ENCODE measurements at places on chromosomes 3 and 15.
A peak's percentile ranks its signal among the peaks of the same experiment; 100 is the strongest.

DNA sequence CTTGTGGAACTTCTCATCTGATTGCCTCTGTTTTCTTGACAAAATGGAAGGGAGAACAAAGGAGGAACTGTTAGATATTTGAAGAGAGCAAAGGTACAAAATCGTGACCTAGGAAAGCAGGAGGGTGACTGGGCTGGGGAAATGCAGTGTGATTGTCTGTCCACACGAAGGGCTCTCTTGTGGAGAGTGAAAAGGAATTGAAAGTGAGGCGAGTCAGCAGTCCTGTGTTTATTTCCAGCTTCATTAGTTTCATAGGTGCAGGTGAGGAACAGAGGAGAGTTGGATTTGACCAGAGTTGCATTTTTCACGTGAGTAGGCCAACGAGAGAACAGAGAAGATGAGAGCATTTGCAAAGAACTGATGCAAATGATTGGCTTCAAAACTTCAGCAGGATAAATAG, 336.4 kb upstream of the SATB1 start:
- no peak for DNase-seq

- DNase-seq, result no peak
Observed at GRCh38 chr3:182936918-182937285, 43.4 kb downstream of the DCUN1D1 start.

DNA sequence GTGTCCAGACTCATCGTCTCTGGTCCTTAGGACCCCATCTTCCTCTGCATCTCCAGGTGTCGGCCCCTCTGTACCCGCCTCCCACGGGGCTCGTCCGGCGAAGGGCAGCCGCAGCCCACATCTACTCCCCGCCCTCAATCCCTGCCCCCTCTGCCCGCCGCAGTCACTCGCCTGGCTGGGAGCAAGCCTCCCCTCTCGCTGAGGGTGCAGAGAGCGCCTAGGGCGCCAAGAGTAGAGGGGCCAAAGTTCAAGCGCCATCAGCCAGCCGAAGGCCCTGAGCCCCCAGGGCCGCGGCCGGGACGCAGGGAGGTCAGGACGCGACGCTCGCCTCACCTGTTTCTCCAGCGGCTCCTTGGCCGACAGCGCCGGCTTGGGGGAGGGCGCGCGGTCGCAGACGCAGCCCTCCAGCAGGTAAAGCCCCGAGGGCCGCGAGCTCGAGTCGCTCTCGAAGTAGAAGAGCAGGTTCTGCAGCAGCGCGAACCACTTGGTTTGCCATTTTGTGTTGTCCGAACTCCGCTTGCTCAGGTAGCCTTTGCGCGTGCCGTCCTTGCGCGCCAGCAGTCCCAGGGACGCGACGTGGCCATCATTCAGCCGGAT, 592 bp downstream of the RASGRF1 start:
- DNase-seq, result no peak

GRCh38 chr3:186998937-186999368, 68.6 kb downstream of the ST6GAL1 start:
- no peak for DNase-seq

DNA sequence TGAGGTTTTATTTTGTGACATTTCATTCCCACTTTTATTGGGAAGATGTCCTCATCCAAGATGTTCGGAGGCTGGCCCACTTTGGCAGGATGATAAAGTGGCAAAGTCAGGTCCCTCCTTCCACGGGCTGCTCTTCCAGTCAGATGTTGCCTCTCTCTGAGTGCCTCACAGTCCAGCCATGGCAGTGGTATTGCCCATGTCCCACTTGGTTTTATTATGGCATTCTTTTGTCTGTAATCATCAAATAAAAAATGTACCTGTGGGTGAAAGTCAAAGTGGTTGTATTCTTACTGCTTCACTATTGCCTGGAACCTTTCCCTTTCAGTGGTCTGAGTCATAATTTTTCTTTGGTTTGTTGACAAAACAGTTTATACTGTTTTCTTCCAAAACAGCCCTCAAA, 20.2 kb downstream of the ARNT2 start:
- DNase-seq, result no peak

DNA sequence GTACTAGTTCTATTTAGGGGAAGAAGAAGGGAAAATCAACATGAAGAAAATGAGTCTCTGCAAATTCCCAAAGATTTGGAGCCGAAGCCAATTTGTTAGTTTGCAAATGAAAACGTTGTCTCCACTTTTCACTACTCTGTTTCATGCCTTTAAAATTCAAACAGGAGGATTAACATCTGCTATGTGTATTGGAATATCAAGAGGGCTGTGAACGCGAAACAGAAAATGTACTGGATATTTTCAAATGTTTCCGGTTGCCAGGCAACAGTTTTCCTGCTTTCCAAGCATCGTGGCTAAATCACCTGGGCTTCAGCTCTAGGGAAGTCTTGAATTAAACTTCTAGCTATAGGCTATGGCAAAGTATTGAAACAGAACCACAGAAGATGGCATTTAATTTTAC, 172.8 kb downstream of the KCNMB2 start:
- DNase-seq, result no peak

- no peak for DNase-seq
Observed at GRCh38 chr3:115660646-115661337, 37.5 kb downstream of the GAP43 start.

DNA sequence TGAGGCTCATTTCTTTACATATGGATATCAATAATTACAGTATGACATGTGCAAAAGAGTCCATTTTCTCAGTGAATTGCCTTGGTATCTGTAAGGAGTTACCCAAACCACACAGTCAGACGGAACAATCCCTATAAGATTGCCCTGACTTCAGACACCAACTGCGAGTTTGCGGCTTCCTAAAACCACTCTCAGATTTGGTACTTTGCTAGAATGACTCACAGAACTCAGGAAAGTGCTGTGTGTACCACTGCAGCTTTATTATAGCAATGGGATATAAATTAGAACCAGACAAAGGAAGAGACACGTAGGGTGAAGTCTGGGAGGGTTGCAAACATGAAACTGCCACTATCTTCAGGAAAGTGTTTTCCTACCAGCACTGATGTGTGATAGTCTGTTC, 45.8 kb upstream of the ATP13A3 start:
- peak; percentile 57 for DNase-seq

- DNase-seq, result peak; percentile 72
Observed at GRCh38 chr15:90934256-90934948, 683 bp upstream of the UNC45A start.

DNA sequence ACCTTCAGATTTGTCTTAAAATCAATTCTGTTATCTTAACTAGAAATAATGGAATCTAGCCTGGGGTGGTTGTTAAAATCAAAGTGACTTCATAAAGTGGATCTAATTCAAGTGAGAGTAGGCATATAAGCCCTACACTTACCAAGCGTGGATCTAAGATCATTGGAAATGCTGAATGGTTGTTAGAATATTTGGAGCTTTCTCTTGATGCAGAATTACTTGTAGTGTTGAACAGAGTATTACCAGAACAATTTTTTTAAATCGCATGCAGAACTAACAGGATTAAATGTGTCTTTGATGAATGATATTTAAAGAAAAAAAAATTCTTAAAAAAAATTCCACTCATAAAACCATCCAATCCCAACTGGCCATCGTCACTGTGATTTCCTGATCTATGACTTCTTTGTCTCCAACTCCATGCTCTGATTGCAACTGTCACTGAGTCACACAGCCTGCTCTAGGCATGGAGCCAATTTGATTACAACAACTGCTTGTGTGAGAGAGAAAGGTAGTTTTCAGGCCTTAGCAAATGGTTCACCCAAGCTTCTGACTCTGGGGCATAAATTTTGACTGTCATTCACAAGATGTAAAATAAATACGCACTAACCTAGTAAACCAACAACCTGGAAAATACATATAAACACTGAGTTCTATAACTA, 25.9 kb upstream of the SPRED1 start:
- DNase-seq, result peak; percentile 86

DNA sequence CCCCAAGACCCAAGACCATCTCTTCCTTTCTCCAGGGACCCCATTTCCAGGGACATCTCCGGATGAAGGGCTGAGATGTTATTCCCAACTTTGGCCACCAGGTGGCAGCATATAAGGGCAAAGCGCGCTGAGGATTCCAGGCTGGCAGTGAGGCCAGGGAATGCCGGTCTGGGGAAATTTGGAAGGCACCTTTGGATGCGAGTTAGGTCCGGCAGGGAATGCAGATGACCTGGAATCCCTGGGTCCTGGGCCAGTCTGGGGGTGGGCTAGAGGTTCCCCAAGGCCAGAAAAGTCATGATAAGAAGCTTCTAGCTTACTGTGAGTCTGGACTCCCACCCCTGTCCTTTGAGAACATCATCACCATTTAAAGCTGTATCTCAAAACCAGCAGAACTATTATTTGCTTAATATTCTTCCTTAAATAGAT, 1.6 kb upstream of the CHST13 start:
- DNase-seq, result peak; percentile 28

GRCh38 chr15:94395640-94396039, 164.3 kb downstream of the MCTP2 start:
- DNase-seq, result no peak

- DNase-seq, result no peak
Observed at GRCh38 chr15:36498401-36498800, 81.0 kb upstream of the CDIN1 start.

DNA sequence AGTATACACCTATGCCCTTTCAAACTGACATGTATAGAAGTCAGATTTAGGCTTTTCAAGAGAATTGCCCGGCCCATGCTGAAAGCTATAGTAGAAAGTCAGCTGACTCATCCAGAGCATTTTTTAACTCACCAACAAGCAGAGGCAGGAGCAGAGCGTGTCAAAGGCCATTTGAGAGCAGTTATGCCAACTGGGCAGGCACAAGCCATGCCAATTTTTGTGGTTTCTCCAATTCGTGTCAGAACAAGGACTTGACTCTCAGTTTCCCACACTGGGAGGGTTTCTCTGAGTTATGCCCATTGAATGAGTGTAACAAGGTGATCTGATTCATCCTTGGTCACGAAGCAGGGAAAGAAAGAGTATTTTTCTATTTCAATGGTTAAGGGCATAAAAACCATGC, 403.3 kb upstream of the THBS1 start:
- DNase-seq, result no peak

DNA sequence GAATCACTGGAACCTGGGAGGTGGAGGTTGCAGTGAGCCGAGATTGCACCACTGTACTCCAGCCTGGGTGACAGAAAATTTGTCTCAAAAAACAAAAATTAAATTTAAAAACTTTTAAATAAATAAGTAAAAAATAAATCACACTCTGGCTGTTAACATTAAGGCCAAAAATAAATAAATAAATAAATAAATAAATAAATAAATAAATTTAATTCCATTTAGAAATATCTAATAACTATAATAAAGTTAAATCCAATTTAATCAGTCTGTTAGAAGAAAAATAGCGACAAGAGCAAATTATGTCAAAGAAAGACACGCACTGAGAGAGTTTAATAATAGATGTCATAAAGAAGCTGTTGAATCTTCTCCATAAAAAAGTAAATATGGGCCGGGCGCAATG, 13.4 kb downstream of the MAP4 start:
- DNase-seq, result no peak

GRCh38 chr3:185552358-185552877, at the start of gene LIPH:
TSS of gene LIPH (minus strand) at chr3:185552588. CDS start at chr3:185552471, 117 bp downstream.
- peak; percentile 47 for DNase-seq
